ENCODE measurements at places on chromosomes 2 and 18.
A peak's percentile ranks its signal among the peaks of the same experiment; 100 is the strongest.

DNA sequence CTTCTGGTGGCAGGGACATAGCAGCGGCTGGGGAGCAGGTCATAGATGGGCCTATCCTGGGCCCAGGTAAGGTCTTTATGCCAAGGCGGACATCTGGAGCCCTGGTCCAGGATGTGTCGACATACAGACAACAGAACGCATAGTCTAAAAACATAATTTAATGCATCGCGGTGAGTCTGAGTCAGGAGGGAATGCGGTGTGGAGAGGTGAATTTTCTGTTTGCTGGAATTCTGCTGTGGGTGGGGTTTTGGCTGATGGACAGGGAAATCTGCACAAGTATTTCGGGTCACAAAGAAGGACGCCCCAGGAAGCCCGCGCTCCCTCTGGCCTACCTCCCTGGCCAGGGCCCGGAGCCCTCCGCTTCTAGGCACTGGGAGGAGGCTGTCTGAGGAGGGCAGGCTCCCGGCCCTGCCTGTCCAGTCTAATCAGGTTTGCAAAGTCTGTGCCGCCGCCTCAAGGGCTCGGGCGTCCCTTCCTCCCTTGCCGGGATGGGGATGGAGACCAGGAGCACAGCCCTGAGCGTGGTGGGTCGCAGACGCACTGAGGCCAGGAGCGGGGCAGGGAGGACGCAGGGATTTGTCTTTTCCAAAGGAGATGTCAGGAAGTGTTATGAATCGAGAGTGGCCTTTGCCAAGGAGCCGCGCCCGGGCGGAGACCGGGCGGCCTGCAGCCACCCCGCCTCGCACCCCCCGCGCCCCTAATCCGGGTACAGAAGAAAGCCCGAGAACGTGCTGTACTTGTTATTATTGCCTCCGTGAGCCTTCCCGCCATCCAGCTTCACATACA is 2.3 kb downstream of the C1QL2 start:
- DNase-seq, result no peak

DNA sequence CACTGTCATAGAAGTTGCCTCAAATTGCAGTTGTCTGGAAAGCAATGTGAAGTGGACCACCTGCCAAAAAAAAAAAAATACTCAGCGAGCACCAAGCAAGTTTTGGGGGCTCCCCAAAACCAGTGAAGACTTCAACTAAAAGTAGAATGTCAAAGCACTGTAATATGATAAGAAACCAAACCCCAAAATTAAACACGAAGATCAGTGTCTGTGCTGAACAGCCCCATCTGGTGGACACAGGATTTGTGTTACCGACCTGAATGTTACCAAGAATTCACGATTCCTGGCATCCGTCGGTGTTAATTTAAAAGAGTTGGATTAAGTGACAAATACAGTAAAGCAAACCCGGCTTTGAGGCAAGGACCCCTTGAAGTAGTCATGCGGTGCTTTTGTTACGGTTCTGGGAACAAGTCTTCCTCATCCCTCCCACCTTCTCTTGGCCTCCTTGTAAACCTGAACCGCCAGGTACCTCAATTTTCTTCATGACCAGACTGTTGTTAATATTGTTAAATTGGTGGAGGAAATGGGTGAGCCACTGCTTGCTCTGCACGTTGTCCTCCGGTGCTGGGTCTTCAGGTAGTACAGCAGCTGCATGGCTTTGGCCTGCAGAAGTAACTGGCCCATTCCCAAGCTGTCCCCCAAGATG is 31.3 kb upstream of the SSB start:
- peak; percentile 68 for DNase-seq

GRCh38 chr2:100039291-100039980 is 103.0 kb downstream of the AFF3 start:
- no peak for DNase-seq

DNA sequence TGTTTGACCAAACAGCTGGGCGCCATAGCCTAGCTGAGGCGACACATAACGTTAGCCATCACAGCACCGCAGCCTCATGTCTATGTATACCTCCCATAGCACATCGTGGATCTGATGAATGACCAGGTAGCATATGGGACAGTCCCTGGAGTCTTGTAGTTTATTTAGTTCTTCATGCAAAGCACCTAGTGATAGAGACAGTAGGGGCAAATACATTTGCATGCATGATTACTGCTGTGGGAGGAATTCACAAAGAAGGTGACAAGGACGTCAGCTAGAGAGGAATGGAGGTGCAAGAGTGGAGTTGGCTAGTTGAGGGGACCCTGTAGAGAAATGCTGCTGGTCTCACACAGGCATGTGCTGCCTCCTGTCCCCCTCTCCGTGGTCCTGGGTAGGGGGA is 478.9 kb upstream of the HS6ST1 start:
- DNase-seq, result no peak

DNA sequence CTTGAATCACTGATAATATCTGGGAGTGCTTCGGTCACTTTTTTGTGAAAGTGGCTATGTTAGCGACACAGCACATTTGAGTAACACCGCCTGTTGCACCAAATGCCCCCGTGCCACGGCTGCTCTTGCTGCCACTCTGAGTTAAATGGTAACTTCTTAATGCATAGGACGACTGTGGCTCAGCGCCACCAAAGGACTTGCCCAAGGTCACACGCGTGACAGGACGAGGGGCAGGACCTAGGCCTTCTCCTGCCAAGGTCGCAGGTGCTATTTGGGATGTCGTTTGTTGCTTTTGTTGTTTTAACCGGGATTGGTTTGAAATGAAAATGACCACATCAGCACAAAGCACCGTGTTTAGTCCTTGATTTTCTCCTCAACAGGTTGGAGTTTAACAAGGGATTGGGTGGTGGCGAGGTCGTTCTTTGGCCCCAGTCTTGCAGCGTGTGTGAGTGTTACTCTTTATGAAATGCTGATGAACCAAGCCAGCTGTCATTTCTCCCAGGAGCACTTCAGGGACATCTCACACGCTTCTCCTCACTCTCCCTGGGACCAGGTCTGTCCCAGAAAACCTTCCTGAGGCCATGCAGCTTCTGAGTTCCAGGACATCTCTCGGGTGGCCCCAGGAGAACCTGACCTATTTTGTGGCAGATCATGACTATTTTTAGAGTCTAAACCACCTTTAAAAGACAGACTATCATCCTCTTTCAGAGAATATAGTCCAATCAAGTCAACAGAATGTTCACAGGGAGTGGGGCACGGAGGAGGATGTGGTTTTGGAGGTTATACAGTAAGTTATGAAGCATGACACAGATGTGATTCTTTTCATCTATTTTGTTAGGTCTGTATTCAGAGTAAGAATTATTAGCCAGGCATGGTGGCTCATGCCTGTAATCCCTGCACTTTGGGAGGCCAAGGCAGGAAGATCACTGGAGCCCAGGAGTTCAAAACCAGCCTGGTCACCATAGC is 49.9 kb downstream of the MTCL1 start:
- DNase-seq, result no peak

- DNase-seq, result no peak
Measured at GRCh38 chr2:42031281-42032223, 16.3 kb upstream of the PKDCC start.

DNA sequence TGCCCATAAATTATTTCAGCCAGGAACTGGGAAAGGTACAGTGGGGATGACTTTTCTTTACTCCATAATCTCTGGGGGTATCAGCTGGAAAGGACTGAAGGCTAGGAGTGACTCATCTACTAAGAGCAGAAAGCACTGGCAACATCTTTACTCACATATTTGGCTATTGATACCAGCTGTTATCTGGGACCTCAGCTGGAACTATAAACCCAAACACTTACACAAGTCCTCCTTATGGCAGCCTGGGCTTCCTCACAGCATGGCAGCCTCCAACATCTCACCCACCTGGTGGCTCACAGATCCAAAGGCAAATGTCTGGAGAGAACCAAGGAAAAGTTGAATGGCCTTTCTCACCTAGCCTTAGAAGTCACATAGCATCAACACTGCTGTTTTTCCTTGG is 379.0 kb upstream of the RND3 start:
- DNase-seq, result no peak

- no peak for DNase-seq
Measured at GRCh38 chr2:224576088-224576715, 9.0 kb downstream of the CUL3 start.

GRCh38 chr2:61055557-61055956 is 10.1 kb upstream of the SANBR start:
- no peak for DNase-seq

DNA sequence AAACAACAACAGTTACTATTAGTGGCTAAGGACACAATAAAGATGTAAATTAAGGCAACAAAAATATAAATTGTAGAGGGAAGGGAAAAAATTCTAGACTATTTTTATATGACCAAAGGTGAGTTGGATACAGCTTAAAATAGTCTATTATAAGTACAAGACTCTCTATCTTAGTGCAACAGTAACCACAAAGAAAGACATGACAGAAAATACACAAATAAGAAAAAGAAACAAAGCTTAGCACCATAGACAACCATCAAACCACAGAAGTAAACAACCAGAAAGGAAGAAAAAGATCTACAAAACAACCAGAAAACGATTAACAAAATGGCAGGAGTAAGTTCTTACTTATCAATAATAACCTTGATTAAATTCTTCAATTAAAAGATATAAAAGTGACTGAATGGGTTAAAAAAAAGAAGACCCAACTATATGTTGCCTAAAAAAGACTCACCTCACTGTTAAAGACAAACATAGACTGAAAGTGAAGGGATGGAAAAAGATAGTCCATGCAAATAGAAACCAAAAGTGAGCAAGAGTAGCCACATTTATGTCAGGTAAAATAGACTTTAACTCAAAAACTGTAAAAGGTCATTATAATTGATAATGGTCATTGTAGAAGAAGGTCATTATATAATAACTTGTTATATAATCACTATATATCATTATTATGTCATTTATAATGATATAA is 62.5 kb downstream of the USP40 start:
- DNase-seq, result no peak

DNA sequence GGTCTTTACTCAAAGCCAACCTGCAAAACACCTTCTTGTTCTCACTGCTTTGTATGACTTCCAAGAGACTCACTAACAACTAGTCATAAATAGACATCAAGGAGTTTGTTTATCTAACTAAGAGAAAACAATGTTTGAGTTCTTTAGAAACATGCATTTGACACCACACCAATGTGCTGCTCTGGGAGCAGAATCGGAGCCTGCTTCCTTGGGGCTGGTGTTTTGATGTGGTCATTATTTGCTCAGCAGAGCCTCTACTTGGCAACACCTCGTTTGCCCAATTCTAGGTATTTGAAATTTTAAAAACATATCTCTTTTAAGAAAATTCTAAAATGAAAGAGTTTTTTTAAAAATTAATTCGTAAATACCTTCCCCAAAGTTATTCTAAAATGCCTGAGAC is 167.5 kb downstream of the BCL2 start:
- no peak for DNase-seq

- no peak for DNase-seq
Measured at GRCh38 chr18:61860302-61860701, 32.5 kb downstream of the RNF152 start.

DNA sequence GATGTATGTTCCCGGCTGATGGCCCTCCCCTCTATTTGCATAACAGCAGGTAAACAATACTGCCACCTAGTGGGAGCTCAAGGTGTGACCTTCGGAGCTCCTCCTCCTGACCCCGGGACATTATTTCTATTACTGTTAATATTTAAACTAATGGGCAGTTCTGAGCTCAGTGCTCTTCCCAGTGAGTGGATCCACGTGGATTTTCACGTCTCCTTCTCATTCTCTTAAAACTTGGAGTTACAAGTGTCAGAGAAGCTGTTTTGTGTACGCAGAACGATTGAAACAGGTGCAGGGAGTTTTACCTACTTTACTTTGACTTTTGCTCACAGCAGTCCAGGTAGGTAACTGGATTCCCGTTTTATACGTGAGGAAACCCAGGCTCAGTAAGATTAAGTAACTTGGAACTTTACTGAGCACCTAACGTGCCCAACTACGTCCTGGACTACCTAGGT is 127.3 kb downstream of the PRKCE start:
- peak; percentile 75 for DNase-seq

- peak; percentile 31 for DNase-seq
Measured at GRCh38 chr2:46812361-46813019, 103.1 kb downstream of the MCFD2 start.

- peak; percentile 15 for DNase-seq
Measured at GRCh38 chr2:66851449-66851872, 416.5 kb downstream of the MEIS1 start.

GRCh38 chr2:9703085-9703678 is 72.4 kb upstream of the YWHAQ start:
- peak; percentile 24 for DNase-seq

GRCh38 chr2:74867841-74868658 is 34.1 kb downstream of the HK2 start:
- no peak for DNase-seq

DNA sequence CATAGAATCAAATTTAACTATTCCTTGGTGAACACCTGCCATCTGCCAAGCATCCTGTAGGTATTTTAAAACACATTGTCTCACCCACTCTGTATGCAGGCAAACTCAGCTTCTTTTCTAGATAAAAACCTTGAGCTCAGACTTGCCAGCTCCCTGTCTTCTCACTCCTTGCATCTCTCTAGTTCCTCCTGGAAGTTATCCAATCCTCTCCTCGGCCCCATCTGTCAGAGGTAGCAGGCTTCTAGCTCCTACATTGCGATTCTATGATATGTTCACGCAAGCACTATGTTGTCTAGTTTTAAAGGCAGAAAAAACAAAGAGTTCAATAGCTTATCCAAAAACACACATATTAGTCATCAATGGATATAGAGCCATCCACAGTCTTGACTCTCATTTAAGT is 67.0 kb upstream of the APCDD1 start:
- peak; percentile 32 for DNase-seq

- no peak for DNase-seq
Measured at GRCh38 chr18:26981360-26982082, 116.0 kb upstream of the AQP4 start.

GRCh38 chr2:23694058-23695045 is 232.6 kb downstream of the ATAD2B start:
- no peak for DNase-seq

DNA sequence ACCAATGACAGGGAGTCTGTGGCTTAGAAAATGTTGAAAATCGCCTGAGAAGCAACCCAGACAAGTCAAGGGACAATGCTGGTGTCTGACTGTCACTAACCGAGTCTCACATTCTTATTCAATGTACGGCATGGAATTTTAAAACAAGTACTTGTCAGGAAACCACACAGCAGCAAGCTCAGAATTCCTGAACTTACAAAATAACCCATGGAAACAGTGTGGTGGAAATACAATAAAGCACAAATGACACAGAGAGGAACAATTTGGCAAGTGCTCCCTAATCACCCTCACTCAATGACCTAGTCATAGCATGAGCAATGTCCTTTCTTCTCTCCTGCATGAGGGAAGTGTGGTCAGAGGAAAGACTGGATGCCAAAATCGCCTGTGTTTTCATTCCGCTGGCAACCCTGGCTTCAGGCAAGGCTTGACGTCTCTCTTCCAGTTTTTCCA is 154.0 kb downstream of the SATB2 start:
- DNase-seq, result no peak

- DNase-seq, result no peak
Measured at GRCh38 chr18:54690198-54690597, 99.2 kb downstream of the DYNAP start.

DNA sequence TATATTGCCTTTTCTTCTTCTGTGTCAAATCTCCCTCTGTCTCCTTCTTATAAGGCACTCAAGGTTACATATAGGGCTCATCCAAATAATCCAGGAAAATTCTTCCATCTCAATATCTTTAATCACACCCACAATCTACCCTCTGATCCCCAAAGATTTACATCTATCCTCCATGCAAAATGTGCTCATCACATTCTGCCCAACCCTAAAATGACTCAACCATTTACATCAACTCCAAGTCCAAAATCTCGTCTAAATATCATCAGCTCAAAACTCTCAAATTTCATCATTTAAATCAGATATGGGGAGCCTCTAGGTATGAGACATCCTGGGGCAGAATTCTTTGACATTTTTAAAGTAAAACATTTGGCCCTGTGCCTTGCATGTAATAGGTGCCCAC is 1349.8 kb downstream of the SUCLG1 start:
- no peak for DNase-seq

Data from G401 (cell line).